ENCODE measurements at places on chromosomes 1 and 21.

GRCh38 chr1:180231936-180232335 is 1.9 kb downstream of the LHX4 start:
- no peak for DNase-seq

- no peak for DNase-seq
These were observed 117.0 kb downstream of the PRDM16 start for GRCh38 chr1:3185896-3186525.

DNA sequence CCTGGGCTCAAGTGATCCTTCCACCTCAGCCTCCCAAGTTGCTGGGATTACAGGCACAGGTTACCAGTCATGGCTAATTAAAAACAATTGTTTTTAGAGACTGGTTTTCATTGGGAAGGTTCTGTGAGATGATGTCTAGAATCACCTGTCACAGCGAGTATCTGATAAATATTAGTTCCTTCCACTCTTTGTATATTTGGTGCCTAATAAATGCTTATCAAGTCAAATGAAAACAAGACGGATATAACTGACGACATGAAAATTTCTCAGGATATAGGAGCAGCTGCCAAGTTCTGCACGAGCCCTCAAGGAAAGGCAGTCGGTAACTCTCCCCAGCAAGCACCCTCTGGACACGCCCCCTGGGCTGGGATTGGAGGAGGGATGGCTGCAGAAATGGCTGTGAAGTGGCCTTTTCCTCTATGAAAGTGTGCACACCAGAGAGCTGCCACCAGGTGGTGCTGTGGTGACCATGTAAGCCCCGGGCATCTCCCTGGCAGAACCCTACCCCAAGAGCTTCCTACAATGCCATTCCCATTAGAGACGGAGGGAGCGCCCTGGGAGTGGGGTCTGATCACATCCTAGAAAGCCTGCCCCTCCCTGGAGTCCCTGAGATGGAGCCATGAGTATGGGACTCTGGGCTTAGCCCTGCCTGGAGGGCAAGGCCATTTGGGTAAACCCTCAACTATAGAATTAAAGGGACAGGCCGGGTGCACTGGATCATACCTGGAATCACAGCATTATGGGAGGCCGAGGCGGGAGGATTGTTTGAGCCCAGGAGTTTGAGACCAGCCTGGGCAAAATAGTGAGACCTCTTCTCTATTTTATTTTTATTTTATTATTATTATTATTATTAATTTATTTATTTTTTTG is 50.9 kb downstream of the HTR6 start:
- peak; percentile 94 for DNase-seq

DNA sequence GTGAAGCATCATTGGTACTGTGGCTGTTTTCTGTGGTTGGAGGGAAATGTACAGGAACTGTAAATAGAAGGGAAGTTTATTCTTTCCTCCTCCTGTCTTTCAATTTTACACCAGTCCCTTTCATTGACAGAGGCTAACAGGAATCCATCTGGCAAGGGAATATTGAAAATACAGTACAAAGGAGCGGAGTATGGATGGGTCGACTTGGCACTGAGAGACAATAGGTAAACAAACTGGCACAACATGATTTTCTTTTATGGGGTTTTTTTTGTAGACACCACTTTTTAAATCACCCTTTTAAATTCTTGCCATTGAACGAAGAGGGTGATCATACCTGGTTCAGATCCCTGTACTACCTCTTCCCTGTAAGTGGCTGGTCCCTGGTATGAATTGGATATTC is 341.3 kb downstream of the RWDD3 start:
- no peak for DNase-seq

DNA sequence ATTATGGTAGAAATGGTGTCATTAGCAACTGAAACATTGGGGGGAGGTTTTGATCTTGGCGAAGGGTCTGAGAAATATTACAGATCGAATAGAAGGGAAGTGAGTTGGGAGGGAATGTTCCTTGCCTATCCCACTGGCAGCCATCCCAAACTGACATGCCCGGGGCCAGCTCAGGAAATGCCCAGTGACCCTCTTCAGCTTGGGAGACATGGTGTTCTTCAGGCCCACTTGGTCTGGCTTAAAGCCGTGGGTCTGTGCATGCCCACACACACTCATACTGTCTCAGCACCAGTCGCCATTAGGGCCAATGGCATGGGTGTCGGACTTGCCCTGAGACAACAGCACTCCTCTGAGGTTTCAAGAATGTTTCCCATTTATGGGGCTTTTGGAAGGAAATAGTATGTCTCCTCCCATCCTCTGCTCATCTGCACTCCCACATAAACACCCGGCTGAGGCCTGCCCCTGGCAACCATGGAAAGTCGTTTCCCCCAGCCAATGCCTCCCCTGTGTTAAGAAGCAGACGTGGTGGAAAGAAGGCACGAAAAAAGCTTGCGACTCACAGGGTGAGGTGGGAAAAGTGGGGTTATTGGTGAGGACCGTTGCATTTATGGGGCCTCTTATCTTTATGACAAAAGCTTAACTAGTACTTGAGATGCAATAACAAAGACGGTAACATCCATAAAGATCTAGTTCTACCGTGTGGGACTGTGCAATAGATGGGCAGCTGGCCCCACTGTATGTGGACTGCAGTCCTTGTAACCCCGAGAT is 2.0 kb downstream of the RNF186 start:
- no peak for DNase-seq

GRCh38 chr1:165395478-165395877 is 39.0 kb upstream of the LMX1A start:
- DNase-seq: no peak

DNA sequence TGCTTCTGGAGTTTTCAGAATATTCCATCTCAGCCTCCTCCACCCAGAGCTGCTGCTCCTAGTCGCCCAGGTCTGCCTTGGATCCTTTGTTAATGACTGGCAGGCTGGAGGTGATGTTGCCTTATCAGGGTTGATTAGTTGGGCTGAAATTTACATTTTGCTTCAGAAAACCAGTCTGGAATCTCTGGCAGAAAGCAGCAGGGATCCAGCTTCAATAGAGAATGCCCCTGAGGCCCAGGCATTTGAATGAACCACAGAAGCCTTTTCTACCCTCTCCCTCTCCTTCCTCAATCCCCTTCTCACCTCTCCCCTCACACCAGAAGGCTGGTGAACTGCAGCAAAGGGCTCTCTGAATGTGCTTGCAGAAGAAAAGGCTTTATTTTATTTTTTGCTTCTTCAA is 83.2 kb downstream of the PLXNA2 start:
- DNase-seq: no peak

GRCh38 chr1:247935781-247936180 is 11.1 kb downstream of the OR2AJ1 start:
- no peak for DNase-seq

- DNase-seq: no peak
These were observed 179.8 kb upstream of the GALNT2 start for GRCh38 chr1:229887043-229887822.

GRCh38 chr1:221559911-221560310 is 182.0 kb downstream of the DUSP10 start:
- no peak for DNase-seq

- no peak for DNase-seq
These were observed 41.4 kb upstream of the LMX1A start for GRCh38 chr1:165397944-165398343.

DNA sequence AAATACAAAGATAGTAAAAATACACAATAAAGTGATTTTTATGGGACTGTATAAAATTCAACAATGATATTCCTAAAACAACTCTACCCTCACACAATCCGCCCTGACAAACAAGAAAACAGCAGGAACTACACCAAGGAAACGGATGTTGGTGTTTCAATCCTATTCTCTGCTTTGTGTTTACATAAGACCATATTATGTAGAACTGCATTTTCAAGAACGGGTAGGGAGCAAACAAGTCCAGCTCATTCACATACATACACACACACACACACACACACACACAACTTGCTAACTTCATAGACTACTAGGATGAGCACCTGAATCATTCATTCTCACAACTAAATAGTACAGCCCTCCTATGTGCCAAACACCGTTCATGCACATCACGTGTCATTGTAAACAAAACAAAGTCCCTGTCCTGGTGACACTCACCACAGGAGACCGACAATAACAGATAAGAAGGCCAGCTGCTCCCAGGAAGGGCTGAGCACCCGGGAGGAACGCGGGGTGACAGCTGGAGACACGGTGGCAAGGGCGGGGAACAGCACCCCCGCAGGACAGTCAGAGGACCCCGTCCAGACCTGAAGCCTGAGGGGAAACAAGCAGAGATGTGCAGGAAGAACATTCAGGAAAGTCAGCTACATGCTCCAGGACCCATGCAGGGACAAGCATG is 43.0 kb downstream of the NPHP4 start:
- DNase-seq: no peak

DNA sequence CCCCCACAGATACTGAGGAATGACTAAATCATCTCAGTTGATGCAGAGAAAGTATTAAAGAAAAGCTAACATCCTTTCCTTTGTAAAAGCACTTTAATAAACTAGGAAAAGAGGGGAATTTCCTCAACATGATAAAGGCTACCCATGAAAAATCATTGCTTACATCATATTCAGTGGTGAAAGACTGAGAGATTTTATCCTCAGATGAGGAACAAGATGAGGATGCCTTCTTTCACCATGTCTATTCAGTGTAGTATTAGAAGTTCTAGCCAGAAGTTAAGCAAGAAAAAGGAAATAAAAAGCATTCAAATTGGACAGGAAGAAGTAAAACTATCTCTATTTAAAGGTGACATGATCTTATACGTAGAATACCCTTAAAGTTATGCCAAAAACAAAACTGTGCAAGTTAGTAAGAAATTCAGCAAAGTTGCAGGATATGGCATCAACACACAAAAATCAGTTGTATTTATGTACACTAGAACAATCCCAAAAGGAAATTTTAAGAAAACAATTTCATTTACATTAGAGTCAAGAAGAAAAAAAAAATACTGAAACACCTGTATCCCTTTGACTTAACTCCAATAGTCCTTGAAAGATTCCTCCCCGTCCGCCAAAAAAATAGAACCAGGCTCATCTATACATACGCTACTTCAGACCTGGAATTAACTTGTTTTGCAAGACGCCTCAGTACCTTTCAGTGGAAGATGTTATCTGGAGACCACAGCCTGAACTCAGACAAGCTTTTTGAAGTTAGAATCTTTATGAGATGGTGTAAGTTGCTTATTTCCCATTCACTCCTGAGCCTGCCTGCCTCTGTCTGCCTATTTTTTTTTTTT is 17.5 kb downstream of the ZMYM4 start:
- no peak for DNase-seq

DNA sequence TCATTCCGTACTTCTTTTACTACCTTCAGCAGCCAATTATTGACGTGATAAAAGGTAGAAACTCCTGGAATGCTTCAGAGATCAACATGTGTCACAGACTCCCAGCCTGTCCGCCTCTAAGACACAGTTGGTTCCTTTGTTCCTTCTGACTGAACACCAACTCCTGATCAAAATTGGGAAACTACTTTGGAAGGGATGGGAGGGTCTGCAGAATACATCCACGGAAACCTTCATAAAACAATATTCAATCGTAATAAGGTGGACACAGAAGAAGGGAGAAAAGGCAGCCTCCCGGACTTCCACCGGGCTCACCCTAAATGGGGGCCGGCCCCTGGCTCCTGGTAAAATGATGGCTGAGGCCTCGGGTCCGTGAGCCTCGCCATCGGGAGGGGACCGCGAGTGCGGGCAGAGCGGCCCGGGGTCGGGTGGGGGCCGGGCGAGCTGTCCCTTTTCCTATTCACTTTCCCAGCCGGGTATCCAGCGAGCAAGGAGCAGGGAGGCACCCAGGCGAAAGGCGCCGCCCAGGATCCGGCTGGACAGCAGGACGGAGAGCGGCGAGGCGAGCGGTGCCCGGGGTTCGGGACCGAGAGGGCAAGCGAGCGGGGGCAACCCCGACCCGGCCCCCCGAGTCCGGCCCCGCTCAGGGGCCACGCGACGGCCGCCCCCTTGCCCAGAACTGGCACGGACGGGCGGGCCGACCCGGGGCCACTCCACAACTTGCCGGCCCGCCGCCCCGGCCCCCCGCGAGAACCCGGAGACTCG is 805 bp downstream of the NRIP1 start:
- no peak for DNase-seq

GRCh38 chr1:116948046-116948445 is 38.3 kb downstream of the PTGFRN start:
- DNase-seq: no peak

DNA sequence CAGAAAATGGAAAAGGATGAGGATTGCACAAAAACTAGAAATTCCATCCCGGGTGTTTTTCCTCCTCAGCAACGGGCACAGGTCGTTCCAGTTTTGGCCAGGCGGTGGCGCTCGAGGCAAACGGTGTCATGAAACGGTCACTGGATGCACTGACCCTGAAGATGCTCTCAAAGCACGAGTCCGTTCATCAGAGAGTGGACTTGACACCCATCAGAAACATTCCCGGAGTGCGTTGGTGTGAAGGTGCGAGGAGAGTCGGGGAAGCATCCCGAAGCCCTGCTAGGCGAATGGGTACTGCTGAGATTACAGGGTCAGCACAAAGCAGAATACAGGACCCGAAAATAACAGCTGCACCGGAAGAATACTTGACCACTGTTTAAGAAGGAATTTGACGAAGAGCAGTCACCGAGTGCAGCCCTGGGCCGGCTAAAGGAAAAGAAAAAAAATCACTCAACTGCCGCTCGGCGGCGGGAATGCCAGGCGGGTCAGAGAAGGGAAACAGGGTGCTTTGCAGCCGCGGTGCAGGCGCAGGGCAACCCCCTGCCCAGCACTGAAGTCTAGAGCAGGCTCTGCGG is 71.7 kb upstream of the ETS2 start:
- DNase-seq: no peak

DNA sequence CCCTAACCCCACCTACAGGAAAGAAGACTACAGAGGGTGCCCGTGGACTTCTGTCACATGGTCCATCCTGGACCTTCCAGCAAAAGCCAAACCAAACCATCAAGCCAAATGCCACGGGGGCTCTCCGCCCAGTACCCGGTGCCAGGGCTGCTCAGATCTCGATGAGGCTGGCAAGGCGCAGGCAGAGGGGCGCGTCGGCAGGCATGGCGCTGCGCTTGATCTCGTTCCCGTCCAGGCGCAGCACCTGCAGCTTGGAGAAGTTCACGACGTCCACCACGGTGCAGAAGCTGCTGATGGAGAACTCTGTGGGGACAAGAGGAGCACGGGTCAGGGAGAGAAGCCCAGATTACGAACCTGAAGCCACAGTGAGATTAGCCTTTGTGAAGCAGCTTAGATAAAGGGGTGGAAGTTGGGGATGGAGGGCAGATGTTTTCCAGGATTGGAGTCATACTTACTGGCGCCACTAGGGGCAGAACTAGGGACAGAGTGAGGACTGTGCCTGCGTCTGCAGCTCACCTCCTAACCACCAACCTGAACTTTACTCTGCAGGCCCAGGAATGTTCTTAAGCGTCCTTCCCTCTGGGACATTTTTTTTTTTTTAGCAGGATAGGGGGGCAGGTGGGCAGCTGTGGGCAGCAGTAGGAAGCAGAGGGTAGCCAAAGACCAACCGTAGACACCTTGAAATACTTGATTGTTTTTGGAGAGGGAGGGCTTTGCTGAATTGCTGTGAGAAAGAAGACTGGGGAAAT is 8.6 kb downstream of the FMOD start:
- DNase-seq: no peak
